ENCODE measurements at places on chromosomes 4 and X.

DNA sequence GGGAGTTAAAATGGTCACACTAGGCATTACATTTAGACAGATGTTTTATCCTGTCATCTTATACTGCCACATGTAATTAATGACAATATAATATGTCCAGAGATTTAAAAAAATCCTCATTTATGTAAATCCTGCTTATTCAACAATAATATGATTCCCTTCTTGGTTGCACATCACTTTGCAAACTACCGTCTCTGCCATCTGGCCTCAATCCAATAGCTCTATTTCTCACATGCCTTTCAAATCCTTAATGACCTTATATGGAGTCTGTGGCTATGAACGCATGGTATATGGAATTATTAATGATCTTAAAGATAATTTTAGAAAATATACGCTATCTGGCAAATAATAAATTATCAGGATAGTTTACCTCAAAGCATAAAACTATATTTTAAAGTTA lies 144.5 kb downstream of the NPNT start:
- DNase-seq, result no peak

- DNase-seq, result peak; percentile 34
Observed at GRCh38 chrX:133838761-133839676, 146.4 kb downstream of the GPC3 start.

- no peak for DNase-seq
Observed at GRCh38 chr4:149754526-149754925, 61.1 kb downstream of the IQCM start.

DNA sequence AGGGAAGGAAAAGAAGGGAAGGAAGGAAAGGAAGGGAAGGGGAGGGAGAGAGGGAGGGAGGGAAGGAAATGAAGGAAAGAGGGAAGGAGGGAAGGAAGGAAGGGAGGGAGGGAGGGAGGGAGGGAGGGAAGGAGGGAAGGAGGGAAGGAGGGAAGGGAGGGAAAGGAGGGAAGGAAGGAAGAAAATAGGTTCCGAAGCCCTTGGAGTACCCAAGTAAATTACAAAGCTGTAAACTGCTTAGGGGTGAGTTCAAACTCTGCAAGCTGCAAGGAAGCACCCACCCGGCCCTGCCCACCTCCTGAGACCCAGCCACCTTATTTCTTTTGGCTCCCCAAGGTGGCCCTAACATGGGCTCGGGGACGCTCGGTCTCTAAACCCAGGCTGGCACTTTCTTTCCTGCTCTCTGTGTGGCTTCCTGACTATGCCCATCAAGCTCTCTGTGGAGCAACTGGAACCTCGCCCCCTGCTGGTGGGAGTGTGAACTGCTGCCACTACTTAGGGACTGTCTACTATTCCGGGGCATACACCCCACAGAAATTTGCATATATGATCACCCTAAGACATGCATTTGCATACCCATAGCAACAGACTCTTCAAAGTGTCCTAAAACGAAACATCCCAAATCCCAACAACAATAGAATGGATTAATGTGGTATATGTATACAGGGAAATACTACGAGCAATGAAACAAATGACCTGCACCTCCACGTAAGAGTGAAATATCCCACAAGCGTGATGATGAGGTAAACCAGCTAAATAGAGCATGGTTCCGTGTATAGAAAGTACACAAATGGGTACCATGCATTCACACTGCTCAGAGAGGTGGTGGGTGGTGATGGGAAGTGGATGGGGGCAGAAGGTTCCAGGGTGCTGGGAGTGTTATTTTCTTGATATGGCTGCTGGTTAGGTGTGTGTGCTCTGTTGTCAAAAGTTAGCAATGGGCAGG lies 151.7 kb upstream of the TBL1X start:
- DNase-seq, result peak; percentile 81

DNA sequence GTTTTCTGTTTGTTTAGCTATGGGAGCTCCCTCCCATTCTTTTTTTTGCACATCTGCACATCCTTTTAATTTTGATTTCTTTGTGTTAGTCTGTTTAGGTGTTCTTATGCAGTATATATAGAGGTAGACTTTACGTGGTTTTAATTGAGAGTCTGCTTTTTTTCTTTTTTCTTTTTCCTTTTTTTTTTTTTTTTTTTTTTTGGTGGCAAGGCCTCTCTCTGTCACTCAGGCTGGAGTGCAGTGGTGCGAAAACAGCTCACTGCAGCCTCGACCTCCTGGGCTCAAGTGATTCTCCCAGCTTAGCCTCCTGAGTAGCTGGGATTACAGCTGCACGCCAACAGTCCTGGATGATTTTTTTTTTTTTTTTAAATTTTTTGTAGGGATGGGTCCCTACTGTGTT lies 68.2 kb downstream of the FAM193A start:
- DNase-seq, result no peak

- DNase-seq, result no peak
Observed at GRCh38 chr4:178347111-178347510, 904.9 kb upstream of the AGA start.

GRCh38 chr4:33566649-33567048 lies 2677.7 kb downstream of the ARAP2 start:
- no peak for DNase-seq

GRCh38 chrX:35251226-35251625 lies 308.6 kb downstream of the FAM47B start:
- no peak for DNase-seq

DNA sequence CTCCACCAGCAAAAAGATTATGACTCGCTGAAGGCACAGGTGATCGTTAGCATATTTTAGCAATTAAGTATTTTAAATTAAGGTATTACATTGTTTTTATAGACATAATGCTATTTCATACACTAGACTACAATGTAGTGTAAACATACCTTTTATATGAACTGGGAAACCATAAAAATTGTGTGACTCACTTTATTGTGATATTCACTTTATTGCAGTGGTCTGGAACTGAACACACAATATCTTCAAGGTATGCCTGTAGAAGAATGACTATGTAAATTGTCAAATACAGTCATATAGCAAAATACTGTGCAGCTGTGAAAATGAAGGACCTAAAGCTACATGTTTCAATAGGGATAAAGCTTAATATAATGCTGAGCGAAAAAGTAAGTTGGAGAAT lies 26.6 kb upstream of the MAML3 start:
- no peak for DNase-seq

GRCh38 chr4:113146876-113147358 lies 97.5 kb downstream of the ANK2 start:
- DNase-seq, result no peak

DNA sequence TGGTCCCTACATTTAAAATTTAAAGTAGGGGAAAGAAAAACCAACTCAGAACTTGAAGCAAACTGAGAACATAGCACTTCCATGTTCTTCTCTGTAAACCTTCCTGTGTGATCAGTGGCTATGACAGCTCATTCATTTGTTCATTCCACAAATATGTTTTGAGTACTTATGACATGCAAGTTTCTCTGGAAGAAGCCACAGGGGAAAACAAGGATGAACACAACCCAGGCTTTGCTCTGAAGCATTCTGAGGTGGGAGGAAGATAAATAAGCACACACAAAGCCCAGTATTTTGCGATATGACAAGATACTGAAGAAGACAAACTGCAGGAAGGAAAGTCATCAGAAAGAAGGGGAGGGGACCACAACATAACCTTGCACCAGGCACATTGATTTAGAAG lies 96.4 kb downstream of the CHIC2 start:
- DNase-seq, result no peak

DNA sequence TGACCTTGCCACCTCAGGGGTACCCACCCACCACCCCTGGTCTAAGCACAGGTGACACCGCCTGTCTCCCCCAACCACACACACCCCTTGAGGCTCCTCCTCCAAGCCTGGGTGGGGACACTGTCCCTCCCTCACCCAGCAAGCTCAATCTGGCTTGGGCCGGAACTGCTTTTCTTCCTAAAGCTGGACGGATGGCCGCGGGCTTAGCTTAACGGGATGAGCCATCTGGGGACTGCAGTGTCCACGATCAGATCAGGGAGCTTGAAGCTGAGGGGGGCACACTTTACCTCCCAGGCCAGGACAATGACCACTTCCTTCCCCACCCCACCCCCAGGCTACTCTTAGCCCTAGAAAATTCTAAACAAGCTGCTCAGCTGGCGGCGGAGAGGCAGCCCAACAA lies 1.0 kb upstream of the SLC6A8 start:
- no peak for DNase-seq

DNA sequence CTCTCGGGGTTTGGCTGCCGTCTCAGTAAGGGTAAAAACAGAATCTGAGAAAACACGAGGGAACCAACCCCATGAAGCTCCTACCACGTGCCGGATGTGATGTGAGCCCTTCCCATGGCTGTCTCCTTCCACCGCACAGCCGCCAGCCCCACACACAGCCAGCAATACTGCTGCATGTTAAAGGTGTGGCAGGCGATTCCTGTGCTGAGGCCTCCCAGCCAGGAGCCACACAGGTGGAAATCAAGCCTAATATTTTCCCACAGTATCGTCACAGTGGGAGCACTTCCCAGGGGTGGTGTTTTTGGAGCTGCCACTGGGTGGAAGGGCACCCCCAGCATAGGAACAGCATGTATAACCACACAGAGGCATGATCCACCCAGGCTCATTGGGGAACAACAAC lies 77.5 kb downstream of the SLC2A9 start:
- DNase-seq, result no peak

DNA sequence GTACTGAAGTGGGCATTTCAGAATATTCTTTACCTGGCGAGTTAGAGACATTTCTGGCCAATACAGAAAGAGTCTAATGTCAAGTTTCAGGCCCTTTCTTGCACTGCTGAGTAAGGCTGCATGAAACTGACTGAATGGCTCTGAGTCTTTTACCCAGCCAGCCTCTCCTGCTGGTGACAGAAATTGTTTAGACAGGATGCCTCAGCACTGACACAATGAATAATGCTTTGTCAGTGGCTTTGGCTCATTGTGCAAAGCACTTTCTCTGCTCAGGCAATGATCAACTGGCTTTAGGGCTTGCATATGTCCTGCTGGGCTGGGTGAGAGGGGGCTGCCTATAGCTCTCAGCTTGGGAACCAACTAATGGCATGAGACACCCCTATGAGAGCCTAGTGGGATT lies 45.5 kb downstream of the CLNK start:
- DNase-seq, result no peak

DNA sequence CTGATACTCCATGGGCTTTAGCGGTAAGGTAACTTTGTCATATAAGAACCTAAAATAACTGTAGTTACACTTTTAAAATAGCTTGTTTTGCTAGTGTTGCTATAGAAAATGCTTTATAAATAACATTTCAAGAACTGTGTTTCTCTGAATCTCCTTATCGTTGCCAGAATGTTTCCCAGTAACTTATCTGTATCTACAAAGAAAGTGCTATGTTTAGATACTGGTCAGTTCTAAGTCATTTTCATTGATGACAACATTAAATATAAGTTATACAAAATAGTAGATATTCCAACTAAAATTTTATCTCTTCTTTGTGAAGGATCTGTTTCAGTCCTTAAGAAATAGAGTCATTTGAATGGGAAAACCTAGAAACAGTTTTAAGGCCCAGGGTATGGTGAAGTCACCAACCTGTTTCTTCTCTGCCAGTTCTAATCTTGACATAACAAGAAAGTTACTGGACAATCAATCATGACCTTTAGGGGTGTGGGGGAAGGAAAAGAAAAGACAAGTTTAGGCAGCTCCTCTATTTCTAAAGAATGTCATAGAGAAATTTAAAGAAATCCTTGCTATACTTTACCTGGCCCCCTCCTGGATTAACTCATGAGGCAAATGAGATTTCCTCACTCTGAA lies 425.9 kb downstream of the RPA4 start:
- DNase-seq, result no peak

- no peak for DNase-seq
Observed at GRCh38 chr4:22496165-22496813, 19.6 kb downstream of the ADGRA3 start.

DNA sequence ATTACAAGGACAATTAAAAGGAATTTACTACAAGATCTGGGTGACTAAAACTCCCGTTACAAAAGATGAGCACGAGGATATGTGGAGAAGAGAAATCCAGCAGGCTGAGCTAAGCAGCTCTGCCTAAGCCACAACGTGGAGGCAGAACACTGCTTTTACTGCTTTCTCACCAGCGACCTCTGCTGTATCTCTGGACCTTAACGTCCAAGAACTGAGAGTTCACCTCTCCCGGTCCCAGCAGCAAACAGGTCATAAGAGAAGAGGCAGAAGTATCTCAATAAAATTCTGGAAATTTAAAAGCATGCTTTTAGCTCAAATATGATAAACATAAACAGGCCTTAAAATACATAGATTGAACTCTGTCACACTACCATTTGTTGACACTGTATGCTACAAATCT lies 81.0 kb downstream of the ADGRA3 start:
- DNase-seq, result no peak

GRCh38 chr4:174764105-174764729 lies 64.8 kb downstream of the GLRA3 start:
- no peak for DNase-seq

DNA sequence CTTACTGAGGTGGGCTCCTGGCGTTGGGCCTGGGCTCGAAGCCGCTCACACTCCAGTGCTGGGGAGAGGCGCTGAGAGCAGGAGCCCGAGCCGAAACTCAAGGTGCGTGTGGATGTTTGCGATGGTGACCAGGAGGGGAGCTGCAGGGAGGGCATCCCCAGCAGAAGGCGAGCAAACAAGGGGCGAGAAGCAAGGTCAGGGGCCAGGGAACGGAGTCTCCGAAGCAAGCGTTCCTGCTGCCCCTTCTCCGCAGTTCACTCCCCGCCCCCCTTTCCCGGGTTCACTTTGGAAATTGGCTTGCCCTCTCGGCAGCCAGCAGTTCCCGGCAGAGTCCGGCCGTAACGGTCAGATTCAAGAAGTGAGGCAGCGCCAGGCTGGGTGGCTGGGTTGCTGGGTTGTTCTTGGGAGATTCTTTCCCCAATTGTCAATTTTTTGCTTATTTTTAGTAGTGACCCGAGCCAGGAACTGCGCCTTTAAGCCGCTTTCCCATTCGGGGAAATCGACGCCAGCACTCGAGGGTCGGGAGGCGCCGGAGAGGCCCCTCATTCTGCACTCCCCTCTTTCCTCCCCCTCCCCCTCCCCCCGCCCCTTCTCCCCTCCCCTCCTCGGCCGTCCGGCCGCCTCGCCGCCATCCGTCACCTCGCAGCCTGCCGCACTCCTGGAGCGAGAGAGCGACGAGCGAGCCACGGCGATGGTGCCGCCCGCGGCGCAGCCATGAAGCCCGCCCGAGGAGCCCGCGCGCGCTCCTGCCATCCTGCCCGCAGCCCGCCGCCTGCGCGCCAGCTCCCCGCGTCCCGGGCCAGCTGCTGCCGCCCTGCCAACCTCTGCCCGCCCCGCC lies at the start of gene FRMPD3:
Gene FRMPD3, plus strand, starts transcription at position 655 of the 838 bp plus-strand sequence. CDS start 76,937 bp downstream, outside the sequence.
- DNase-seq, result no peak

- DNase-seq, result no peak
Observed at GRCh38 chr4:5142726-5143125, 91.4 kb downstream of the STK32B start.

- DNase-seq, result no peak
Observed at GRCh38 chrX:134526399-134526798, 66.4 kb downstream of the HPRT1 start.

GRCh38 chr4:185192059-185192458 lies 11.7 kb downstream of the CFAP97 start:
- DNase-seq, result no peak

GRCh38 chr4:116520886-116521285 lies 564.5 kb downstream of the TRAM1L1 start:
- no peak for DNase-seq

DNA sequence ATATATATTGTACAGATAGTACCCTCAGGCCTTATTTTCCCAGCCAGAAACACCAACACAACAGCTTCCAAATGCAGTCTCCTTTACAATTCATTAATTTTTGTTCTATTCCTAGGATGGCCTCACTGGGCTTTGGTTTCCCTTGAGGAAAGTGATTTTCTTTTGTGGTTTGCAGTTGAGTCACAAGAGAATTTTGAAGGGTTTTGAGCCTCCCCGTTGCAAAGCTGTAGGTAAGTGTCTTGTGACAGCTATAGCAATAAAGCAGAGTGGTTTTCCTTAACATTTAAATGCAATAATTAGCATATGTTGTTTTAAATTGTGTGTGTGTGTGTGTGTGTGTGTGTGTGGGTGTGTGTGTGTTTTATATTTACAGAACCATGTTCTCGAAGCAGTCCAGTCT lies 54.1 kb upstream of the WDR17 start:
- no peak for DNase-seq
